ENCODE measurements at places on chromosomes 2 and 18.

DNA sequence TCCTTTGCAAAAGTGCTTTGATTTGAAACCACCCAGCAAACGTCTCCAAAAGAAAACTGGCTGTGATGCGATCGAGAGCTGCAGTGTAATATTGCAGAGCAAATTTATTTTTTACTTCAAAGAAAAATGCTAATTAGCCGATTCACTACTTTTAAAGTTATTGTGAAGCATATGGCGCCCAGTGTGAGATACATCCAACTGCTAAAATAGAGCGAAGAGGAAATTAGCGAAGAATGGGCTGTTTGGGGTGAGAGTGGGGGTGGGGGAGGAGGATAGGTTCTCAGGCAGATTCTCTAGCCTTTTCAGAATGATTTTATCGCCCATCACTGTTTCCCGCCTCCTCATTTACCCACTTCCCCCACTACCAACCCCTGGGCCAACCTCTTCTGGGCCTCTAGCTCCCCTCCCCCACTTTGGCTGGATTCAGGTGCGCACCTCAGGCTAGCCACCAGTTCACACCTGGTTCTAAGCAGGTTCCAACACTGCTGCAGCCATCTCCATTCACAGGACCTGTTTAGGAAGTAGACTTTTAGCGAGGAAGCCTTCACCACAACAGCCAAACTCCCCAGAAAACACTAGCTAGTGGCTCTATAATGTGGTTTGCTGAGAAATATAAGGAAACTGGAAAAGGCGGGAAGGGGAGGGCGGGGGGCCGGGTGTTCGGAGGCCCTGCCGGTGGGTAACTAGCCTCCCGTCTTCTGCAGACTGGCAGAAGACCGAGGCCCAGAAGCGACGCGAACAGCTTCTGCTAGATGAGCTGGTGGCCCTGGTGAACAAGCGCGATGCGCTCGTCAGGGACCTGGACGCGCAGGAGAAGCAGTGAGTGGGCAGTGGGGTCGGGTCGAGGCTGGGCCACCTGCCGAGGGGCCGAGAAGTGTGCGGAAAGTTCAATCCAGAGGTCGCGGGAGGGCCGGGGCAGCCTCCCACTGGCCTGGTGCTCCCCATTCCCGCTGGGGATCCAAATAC lies 6.0 kb upstream of the OTX1 start:
- no peak for DNase-seq

GRCh38 chr2:137002896-137003295 lies 237.6 kb downstream of the THSD7B start:
- DNase-seq: no peak

DNA sequence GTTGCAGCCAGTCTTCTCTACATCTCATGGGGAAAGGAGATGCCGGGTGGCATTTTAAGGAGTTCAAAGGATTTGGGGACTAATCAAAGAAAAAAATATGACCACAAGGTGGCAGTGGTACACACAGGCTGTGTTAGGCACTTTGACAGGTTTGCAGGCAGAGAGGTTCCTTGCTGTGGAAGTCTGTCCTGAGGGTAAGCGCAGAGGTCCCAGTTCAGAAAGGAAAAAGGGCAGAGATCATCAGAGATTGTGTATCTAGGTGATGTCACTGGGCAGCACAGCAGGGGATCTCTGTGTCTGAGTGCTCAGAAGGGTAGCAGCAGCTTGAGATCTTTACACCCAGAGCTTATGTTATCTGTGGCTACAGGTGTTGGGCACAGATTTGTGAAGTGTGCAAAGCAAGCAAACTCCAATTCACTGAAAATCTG lies 231.4 kb downstream of the LRRTM1 start:
- DNase-seq: peak; percentile 17

DNA sequence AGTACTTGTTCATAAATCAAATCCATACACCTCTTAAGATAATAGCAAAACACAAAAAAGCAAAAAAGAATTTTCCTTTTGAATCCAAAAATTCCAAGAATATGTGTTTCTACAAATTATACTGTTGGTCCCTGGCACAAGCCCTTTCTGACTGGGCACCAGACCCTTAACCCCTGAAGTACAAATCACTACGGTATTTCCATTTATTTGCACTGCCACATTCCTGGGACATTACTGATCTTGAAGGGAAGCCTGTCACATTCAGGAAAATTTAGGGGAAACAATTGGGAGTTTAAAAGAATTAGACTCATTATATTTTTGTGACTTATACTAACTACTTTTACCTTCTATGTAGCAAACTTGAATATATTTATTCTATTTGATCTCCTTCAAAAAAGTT lies 98.8 kb downstream of the ZNF521 start:
- no peak for DNase-seq

DNA sequence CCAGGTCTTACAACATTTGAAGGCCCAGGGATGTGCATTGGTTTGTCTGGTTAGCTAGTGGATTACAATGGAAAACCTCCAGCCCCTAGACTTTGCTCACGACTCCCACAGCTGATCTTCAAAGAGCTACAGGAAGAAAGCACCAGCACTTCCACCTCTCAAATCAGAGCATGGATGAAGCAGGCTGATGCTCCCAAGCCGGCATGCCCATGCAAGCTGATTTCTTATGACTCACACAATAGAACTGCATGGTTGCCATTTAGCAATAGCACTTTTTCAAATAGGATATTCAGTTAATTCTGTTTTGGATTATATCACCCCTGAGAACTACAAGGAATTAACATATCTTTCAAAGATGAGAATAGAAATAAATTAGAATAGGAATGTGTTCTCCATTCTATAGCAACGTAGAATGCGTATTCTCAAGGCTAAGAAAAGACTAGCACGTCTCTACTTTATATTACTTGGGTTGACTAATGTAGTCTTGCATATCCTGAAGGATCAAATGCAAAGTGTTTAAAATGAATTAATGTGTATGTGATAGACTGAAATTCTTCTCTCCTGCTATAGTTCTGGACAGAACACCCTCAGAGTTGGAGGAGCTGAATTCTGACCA lies 292.4 kb downstream of the TRIB2 start:
- no peak for DNase-seq

DNA sequence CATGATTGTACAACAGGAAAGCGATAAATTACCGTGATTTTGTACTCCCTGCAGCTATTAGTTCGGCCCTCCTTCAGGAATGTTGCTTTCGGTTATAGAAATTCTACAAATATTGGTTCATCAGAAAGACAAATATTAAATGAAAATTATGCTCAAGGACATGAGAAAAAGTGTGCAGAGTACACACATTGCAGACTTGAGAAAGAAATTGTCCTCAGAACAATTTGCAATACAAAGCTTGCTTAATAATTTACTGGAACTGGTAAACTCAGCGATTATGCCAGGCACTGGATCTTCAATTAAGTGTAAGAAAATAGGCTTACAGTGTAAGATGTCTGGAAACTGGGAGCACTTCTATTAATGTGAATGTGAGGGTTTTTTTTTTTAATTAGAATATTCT lies 45.9 kb downstream of the ABCG8 start:
- DNase-seq: no peak

GRCh38 chr2:238370094-238370822 lies 49.9 kb downstream of the TRAF3IP1 start:
- no peak for DNase-seq

- no peak for DNase-seq
Observed at GRCh38 chr18:44725300-44726058, 44.8 kb downstream of the SETBP1 start.

GRCh38 chr2:181858600-181858999 lies 32.9 kb upstream of the ITPRID2 start:
- no peak for DNase-seq

GRCh38 chr2:156536534-156536933 lies 100.4 kb downstream of the GPD2 start:
- no peak for DNase-seq

GRCh38 chr18:46343931-46344372 lies 239.8 kb downstream of the HAUS1 start:
- DNase-seq: no peak

DNA sequence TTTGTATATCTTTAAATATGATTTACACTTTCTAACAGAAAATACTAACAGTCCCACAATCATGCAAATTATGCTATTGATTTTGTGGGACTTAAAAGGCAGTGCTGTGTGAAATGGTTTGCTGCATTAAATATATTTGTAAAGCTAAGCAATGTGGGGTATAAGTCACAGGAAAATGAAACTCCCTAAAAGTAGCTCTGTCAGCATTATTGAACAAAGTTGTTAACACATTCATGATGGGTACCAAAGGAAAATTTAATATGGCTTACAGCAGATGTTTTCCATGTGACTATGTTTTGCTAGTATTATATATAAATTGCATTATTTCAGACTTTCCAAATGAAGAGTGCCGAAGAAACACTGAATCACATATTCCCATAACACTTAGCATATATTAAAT lies 1450.0 kb downstream of the LRP1B start:
- no peak for DNase-seq

DNA sequence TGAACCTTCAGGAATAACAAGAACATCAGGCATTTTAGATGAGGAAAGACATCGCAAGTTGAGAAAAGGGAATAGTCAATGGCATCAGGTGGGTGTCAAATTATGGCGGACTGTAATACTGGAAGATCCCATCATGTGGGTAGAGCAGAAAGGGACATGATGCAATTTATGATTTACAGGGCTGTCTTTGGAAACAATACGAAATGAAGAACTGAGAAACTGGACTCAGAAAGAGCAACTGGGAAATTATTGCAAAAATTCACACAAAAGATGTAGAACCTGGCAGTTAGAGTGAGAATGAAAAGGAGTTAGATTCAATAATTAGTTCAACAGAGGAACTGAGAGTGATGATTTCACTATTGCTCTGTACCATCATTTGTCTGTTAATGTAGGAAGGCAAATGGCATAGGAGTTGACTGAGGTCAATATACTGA lies 1635.0 kb upstream of the ACVR2A start:
- no peak for DNase-seq

DNA sequence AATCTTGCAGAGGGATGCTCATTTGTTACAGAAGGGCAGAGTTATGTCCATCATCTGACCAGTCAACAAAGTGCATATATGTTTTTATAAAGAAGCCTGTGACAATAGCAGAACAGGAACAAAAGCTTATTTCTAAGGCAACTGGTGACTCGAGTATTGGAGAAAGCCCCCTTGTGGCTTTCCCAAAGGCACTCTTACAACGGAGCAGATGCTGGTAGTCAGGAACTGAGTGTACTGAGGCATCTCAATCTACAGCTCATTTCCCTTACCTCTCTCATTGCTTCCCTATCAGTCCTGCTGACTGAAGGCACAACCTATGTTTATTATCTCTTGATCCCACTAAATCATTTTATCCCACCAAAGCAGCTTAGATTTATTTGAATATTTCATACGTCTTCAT lies 557.1 kb upstream of the CHAC2 start:
- DNase-seq: no peak

DNA sequence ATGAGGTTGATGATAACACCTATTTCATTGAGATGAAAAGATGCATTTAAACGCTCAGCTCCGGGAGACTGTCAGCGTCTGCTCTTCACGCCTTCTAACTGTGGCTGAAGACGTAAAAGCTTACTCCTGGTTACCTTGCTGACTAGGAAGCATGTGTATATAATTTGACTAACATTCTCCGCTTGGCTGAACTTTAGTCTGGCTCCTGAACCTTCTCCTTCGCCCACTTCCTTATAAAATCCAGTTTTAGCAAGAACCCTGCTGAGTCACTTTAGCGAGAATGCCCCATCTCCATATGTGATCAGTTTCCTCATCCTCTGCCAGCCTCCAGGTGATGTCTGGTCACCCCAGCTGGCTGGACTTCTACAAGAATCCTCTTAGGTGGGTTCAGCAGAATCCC lies 12.7 kb upstream of the CREG2 start:
- DNase-seq: no peak

DNA sequence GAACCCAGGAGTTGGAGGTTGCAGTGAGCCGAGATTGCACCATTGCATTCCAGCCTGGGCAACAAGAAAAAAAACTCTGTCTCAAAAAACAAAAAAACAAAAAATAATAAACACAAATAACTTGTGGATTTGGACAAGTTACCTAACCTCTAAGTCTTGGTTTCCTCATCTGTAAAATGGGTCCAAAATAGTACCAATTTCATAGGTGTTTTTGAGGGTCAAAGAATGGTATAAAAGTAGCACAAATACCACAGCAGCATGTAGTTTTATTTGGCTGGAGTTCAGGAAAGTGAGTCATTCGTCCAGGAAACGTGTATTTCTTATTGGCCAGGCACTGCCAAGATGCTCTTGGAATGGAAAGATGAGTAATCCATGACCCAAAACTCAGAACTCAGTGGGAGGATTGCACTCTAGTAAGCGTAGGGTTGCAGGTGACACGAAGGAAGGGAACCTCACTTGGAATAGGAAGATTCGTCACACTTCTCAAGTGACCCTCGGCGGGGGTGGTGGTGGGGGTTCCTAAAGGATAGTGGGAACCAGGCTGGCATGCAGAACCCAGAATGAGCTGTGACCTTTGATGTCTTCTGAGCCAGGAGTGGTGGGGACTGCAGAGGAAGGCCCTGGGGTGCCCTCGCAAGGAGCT lies 24.4 kb downstream of the GRHL1 start:
- no peak for DNase-seq

- DNase-seq: peak; percentile 49
Observed at GRCh38 chr2:15050483-15050882, 418.0 kb downstream of the LRATD1 start.

DNA sequence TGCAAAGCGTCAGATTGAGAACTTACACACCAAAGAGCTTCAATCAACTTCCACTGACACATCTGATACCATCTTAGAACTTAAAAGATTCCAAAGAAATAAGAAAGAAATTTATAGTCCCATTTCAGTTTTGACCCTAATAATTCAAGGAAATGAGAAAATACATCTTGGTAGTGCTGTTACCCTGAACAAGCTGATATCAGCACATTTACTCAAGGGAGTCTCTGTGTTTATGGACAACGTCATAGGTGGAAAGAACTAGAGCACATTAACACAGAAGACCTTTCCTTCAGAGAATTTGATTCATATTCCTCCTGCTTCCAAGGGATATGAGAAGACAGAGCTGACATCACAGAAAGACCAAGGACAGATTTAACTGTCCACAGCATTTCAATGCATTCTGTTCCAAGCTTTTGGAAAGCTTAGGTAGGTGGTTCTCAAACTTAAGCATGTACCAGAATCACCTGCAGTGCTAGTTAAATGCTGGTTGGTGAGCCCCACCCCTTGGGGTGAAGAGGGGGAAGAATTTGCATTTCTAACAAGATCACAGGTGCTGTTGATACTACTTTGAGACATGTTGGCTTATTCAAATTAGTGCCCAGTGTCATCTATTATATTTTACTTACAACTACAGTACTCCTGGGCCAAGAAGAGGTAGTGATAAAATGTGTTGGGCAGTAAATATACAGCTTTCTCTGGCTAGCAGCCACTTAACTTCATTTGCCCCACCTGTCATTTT lies 59.8 kb downstream of the LDAH start:
- no peak for DNase-seq

- no peak for DNase-seq
Observed at GRCh38 chr2:11683966-11684365, 14.0 kb upstream of the NTSR2 start.

DNA sequence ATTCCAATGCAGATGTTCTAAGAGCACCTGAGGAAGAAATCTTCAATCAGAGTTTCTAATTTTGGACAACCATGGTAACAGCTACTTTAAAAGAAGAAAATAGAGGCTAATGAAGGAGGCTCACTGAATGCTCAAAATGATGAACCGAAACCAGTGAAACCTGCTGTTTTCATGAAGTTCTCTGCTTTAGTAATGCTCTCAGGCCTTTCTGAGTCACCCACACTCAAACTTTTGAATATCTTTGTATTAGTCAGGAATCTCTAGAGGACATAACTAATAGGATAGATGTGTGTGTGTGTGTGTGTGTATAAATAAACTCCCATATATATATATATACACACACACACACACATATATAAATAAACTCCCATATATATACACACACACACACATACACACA lies 76.9 kb upstream of the RIT2 start:
- DNase-seq: no peak

All from NCI-H2081 treated with DMSO at 0.1 percent for 48 hours (cell line).